ENCODE measurements at places on chromosomes 2 and 18.

GRCh38 chr2:25365241-25365640 lies 23.5 kb upstream of the DNMT3A start:
- DNase-seq, result no peak

- no peak for DNase-seq
Observed at GRCh38 chr2:222232839-222233238, 66.0 kb downstream of the PAX3 start.

DNA sequence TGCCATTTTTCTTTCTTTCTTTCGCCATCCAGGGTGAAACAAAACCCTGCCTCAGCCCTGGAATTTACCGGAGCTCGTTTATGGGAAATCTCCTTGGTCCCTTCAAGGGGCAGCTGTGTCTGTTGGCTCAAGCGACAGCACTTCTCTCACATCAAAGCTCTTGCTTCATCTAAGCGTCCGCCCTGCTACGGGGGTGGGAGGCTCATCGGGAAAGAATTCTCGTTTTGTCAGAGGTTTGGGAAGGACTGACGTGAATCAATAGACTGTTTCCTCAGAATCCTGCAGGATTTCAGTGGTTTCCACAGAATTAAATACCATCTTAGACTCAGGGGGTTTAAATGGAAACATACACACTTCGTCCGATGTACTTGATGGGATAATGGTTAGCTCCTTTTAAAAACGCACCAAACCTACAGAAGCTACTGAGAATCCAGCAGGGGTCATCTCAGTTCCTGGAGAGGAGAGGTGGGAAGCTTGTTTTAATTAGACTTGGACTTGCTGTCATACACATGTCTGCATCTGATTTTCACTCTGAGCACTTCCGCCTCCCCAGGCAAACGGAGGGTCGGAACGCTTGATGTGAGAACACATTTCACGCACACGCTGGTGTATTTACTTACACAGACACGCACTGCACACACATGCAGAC lies 91.6 kb downstream of the ASB1 start:
- DNase-seq, result no peak

DNA sequence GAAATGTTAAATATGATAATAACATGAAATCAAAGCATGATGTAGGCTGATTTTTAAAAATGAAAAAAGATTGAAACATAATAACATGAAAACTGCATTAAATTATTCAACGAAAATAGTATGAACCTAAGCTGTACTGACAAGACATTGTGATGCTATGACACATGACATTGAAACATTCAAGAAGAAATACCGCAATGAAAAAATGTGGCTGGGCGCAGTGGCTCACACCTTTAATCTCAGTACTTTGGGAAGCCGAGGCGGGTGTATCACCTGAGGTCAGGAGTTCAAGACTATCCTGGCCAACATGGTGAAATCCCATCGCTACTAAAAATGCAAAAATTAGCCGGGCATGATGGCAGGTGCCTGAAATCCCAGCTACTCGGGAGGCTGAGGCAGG lies 14.6 kb downstream of the CXCR1 start:
- no peak for DNase-seq

DNA sequence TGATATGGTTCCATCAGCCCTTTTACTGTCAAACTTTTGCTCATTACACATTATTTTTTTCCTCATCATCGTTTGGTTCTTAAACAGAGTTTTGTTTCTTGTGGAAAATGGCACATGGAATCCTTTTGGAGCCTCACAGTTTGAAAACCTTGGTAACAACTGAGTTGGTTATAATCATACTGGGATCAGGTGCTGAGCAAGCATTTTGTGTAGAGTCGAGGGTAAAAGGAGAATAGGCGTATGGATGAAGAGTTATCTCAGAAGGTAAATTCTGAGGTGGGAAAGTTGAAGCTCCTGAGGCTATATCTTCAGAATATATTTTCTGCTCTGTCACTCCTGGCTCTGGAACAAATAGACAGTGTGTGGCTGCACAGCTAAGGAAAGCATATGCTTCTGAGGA lies 274.0 kb upstream of the DSEL start:
- DNase-seq, result no peak

GRCh38 chr2:121943285-121943684 lies 187.8 kb downstream of the TSN start:
- no peak for DNase-seq

GRCh38 chr2:140401056-140401455 lies 1620.9 kb upstream of the NXPH2 start:
- DNase-seq, result no peak

DNA sequence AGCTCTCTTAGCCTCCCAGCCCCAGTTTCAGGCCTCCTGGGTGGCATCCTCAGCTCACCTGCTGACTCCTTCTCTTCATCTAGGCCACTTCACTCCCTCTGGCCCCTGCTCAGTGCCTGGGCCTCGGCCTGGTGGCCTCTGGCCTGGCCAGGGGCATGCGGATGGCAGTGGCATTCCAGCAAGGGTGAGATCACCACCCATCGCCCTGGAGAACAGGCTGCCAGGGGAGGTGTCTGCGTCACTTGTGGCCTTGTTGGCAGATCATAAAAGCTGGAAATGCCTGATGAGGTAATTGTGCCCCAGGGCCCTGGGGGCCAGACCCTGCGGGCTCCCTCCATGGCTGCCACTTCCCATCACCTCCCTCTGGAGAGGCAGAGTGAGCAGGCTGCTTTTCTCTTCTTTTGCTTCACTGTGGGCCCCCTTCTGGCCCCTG lies 72.5 kb upstream of the SMAD2 start:
- DNase-seq, result no peak
